ENCODE measurements at places on chromosomes 13 and 19.

- DNase-seq = peak; percentile 42
Observed at GRCh38 chr19:16370641-16371391, 46.2 kb downstream of the KLF2 start.

DNA sequence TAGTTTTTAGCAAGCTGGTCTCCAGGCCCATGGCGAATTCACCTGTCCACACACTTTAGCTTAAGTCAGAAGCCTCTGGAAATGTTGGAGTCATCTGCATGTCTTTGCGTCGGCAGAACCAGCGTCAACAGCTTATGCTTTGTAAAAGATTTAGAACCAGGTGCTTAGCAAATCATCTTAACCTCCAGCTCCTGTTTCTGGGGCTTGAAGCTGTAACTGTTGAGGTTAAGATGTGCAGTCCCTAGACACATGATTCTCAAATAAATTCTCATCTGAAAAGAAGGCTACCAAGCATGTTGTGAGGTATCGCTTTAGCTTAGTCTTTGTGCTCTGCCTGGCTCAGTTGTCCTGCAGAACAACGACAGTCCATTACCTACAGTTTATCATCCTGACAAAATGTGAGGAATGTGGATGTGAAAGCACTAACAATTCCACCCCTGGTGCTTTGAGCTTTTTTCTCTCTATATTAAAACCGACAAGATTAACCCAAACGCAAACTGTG is 4.4 kb downstream of the EFNB2 start:
- no peak for DNase-seq

GRCh38 chr19:6773323-6773931 is 919 bp downstream of the VAV1 start:
- peak; percentile 49 for DNase-seq

GRCh38 chr19:3533563-3534216 is 5.3 kb upstream of the TEKTIP1 start:
- DNase-seq = no peak

DNA sequence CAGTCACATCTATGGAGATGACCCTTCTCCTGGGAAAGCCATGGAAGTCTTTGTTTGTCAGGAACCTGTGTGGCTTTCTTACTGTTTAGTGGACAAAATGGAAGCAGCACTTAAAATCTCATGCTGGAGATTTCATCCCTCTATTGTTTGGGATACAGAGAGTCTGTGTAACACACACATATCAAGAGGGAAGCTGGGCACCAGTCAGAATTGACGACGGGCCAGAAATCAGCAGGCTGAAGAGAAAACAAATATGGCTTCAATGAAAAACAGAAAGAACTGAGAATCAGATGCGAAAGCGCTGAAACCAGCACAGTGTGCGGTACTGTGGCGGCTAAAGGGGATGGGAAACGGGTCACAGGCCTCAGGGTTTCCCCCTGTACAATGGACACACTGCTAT is 72.2 kb upstream of the WASF3 start:
- no peak for DNase-seq

- DNase-seq = no peak
Observed at GRCh38 chr13:57314897-57315520, 148.0 kb downstream of the PRR20E start.

DNA sequence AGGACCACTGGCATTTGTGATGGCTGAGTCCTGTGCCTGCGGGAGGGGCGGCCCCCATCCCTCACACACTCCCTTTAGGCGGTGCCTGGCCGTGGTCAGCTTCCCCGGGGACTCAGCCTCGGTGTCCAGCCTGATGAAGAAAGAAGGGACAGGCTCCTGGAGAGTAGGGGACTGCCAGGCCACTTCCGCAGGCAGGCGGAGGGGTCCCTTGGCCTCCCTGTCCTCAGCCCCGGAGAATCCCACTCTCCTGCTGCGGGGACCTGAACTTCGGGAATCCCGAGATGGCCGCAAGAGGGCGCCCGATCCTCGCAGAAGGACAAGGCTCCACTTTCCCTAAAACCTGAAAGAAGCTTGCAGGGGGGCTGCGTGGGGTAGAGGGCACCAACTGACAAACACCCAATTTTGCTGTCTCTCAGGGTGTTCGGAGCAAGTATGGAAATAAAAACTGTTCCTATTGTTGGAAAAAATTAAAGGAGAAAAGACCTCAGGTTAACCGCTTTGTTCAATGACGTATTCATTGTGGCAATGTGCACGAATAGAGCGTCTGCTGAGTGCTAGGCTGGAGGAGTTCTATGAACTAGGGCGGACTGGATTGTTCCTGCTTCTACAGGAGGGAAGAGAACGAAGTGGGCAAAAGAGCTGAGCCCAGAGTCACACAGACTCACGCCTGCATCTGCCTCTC is 297.3 kb downstream of the ZNF536 start:
- peak; percentile 23 for DNase-seq

GRCh38 chr19:15869109-15869555 is 28.7 kb downstream of the CYP4F2 start:
- peak; percentile 24 for DNase-seq

GRCh38 chr19:46791944-46792343 is 3.5 kb upstream of the SLC1A5 start:
- DNase-seq = peak; percentile 62
